ENCODE measurements at places on chromosomes 7 and 10.

- no peak for DNase-seq
Observed at GRCh38 chr10:114058297-114058696, 14.6 kb downstream of the ADRB1 start.

GRCh38 chr7:105141068-105141467 lies 127.1 kb downstream of the KMT2E start:
- DNase-seq: no peak

GRCh38 chr10:6920072-6921019 lies 340.3 kb upstream of the PRKCQ start:
- peak; percentile 54 for DNase-seq

GRCh38 chr7:81209059-81209458 lies 290.2 kb upstream of the SEMA3C start:
- DNase-seq: no peak

- no peak for DNase-seq
Observed at GRCh38 chr7:70782796-70783195, 349.1 kb upstream of the GALNT17 start.

DNA sequence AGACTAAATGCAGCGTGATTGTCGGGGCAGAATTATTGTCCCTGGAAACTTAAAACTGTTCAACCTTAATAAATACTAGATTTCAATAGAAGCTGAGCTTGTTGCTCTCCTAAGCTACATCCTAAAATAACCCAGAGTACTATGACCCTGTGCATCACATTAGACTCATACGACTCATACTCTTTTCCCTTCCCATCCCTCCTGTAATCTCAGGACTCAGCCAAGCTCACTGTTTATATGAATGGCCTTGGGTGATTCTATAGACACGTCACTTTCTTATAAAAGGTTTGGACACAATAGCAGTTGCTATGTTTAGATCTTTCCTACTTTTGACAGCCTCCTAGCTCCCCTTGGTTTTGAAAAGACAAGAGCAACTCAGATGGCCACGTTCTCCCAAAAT lies 17.2 kb downstream of the TCF7L2 start:
- DNase-seq: no peak

GRCh38 chr10:116787053-116787659 lies 44.8 kb upstream of the HSPA12A start:
- DNase-seq: no peak

GRCh38 chr10:88347022-88347421 lies 236.1 kb downstream of the RNLS start:
- no peak for DNase-seq

DNA sequence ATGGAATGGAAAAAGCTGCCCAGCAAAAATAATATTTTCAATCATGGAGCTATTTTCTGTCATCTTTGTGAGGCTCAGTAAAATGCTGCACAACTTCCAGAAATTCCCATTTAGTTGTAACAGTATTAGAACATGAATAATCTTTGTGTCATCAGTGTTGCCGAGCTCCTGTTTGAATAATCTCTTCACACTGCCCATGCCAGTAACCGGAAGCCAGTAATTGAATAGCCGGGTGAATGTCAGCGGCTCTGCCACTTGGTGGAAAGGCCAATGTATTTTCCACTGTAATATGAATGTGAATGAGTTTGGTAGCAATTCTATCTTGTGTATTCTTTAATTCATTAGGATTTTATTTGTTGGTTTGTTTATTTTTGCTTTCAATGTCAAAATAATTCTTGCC lies 172.5 kb upstream of the INSYN2A start:
- no peak for DNase-seq

- no peak for DNase-seq
Observed at GRCh38 chr10:97612386-97612785, 20.9 kb downstream of the MORN4 start.

DNA sequence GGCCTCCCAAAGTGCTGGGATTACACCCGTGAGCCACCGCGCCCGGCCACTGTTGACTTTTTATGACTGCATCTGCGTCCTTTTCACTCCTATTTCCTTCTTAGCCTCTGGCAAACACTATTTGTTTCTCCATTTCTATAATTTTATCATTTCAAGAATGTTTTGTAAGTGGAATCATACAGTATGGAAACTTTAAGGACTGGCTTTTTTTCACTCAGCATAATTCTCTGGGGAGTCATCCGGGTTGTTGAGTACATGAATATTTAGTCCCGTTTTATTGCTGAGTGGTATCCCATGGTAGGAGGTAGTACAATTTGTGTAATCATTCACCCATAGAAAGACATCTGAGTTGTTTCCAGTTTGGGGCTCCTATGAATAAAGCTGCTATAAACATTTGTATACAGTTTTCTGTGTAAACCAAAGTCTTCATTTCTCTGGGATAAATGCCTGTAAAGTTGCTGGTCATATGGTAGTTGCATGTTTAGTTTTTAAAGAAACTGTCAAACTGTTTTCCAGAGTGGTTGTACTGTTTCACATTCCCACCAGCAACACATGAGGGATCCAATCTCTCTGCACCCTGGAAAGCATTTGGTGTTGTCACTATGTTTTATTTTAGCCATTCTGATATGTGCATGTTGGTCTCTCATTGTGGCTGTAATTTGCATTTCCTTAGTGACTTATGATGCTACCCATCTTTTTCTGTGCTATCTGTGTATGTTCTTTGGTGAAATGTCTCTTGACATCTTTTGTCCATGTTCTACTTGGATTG lies 139.6 kb upstream of the EEPD1 start:
- DNase-seq: no peak

DNA sequence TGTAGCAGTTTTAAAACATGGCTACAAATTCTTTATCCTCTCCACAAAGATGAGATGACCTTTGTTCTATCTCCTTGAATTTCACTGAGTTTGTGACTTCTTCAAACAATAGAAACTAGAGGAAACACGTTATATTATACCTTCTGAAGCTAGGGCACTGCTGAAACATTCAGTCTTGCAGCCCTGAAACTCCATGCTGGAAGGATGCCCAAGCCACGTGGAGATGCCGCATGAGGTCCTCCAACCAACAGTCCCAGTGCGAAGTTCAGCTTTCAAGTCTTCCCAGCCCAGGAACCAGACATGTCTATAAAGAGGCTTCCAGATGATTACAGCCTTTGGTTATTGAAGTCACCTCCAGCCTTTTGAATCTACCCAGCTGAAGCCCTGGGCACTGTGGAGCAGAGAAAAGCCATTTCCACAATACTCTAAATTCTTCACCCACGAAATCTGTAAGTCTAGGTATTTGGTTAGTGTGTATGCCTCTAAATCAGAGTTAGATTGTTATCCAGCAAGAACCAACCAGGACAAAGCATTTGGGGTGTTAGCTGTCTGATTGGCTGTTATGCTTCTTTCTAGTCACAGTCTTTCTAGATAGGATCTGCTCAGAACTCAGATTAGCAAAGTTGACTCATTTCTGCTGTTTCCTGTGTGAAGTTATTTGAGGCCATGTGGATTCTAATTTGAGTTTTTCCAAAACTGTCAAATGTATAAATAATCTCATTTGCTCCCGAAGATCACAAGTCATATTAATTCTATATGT lies 186.5 kb upstream of the TMEM72 start:
- no peak for DNase-seq

DNA sequence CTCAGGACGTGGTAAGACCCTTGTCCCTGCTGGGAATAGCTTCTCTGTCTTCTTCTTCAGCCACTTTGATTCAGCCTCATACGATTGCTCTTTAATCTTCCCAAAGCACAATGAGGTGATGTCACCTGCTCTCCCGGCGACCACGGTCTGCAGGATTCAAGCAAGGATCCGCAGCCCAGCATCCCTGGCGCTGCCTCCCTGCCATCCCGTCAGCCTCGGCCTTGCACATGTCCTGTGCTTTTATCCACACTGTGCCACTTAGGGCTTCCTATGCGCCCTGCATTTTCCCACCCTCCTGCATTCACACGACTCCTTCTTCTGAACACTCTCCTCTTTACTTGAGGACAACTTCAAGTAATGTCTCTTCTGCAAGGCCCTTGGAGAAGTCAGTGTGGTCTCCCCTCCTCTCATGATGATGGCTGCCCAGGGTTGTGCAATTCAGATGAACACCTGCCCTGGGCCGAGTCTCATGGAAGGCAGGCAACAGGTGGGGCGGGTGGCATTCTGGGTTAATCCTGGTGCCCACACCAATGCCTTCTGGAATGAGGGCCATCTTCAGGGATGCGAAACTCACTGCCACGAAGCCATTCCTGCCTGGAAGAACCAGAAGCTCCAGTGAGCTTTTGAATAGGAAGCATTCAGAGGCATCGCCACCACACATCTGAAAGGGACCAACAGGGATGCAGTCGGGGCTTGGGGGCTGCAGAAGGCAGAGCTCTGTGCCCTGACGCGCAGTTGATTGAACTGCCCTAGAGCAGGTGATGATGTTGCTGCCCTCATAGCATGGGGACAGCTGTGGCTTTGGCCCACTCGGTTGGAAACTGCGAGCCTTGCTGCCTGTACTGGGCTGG lies 287.5 kb downstream of the GLRX3 start:
- no peak for DNase-seq

- no peak for DNase-seq
Observed at GRCh38 chr7:102009628-102010027, 192.2 kb downstream of the CUX1 start.

DNA sequence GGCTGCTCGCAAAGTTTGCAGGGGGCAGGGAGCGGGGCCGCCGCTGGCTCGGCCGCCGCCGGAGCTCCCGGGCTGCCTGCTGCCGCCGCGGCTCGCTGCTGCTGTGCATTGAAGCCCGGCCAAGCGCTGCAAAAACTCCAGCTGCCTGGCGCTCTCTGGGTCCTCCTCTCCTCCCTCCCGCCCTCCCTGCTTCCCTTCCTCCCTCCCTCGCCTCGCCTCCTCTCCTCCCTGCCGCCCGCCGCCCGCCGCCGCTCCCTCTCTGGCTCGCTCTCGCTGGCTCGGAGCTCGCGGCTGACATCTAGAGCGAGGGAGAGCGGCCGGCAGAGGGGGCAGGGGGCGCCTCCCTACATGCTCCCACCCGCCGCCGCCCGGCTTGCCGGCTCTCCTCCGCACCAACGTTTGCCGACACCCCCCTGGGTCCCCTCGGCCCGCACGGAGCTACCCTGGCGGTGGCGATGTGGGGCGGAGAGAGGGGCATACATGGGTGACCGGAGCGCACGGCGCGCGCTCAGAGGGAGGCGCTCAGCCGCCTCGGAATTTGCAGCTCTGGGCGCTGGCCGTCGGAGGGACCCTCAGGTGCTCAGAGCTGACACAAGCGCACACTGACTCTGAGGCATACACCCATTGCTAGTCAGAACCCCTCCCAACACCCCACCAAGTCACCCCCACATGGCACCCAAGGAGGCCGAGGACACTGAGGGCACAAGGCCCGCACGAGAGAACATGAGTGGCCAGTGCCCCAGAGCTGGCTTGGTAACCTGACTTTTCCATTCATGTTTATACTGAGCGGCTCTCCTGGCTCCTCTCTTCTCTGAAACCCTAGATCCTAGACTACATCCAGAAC lies 1.2 kb upstream of the PLXNA4 start:
- no peak for DNase-seq

DNA sequence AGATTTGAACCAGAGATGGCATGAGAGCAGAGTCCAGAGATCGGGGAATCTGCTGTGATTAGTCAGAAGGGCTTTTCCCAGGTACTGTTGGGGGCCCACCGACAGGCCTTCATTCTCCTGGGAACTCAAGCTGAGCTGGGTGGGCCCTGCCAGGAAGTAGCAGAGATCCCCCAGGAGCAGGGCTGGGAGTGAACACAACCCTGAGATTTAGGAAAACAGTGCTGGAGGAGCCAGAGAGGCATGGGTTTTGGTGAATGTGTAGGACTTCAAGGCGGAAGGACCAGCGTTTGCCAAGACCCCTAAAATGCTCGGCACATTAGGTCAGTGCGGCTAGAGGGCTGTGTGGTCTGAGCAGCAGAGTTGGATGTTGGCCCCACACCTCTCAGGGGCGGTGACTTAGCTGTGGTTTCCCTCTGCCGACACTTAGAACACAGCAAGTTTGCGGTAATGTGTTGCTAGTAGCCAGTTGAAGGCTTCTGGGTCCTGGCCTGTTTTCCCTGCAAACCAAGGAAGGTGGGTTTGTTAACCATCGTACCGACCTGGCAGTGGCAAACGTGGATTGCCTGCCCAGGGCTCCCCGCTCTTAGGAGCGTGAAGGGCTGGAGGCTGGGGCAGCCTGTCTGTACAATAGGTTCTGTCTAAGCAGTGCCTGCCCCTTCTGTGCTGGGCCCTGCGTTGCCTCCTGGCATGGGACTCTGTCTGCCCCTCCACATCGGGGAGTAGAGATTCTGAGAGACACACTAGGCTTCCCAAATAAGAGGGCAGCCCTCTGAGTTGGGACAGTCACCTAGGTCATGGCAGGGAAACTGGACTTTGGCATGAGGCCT lies 14.0 kb downstream of the NACAD start:
- DNase-seq: no peak

DNA sequence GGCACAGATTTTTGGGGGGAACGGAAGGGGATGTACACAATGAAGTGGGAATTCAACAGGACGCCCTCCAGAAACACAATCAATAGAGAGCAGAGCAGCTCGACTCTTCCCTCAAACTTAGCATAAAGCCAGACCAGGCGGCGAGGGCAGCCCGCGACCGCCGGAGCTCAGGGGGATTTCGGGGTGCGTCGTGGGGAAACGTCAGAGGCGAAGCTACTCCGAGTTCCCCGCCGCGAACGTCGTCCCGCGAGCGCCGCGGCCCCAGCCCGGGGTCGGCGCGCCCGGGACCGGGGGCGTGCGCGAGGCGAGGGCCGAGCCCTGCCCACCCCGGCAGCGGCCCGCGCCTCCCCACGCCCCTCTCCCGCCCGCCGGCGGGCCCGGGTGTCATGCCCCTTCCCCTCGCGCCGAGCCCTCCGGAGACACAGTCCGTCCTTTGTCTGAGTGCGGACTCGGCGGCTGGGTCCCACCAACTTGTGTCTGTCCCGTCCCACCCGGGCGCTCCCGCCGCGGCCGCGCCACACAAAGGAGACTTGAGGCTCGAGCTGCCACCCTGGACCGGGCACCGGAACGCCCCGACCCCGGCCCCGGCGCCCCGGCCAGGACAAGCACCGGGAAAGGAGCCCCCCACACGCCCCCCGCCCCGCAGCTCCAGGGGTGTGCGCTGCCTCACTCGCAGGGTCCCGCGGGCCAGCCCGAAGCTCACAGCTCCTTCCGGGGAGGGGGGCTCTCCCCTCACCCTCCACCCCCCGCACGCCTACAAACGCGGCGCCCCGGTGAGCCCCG lies 634 bp downstream of the EZH2 start:
- DNase-seq: peak; percentile 68

DNA sequence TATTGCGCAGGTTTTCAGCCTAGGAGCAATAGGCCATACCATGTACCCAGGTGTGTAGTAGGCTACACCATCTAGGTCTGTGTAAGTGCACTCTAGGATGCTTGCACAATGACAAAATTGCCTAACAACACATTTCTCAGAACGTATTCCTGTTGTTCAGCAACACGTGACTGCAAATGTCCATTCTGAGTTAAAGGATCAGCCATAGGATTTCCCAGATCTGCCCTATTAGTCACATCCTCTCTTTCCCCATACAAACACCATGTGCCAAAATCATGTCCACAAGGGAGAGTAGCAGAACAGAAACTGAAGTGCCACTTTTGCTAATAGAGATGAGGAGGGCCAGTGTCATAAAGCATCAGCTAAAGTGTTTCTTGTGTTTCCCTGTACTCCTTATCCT lies 42.6 kb upstream of the AMPH start:
- DNase-seq: no peak

- DNase-seq: no peak
Observed at GRCh38 chr10:17028798-17029197, 100.8 kb downstream of the CUBN start.

- no peak for DNase-seq
Observed at GRCh38 chr10:77673515-77674140, 36.0 kb upstream of the KCNMA1 start.
